ENCODE measurements at places on chromosomes 1 and 21. TPM values are rescaled to one million over a fixed set of nuclear protein-coding genes. Genes with fewer than 3 reads are reported as not detected.

GRCh38 chr1:67312615-67313014 lies 4.9 kb downstream of the IL12RB2 start:
- no peak overlapping the region for H3K27ac ChIP-seq
- H3K4me1 ChIP-seq, result peaks cover 7% of the 10 kb centered on the region
- H3K27me3 ChIP-seq, result peaks cover 9% of the 10 kb centered on the region
- DNase-seq, result no peak
- H3K4me3 ChIP-seq, result no peak overlapping the region

DNA sequence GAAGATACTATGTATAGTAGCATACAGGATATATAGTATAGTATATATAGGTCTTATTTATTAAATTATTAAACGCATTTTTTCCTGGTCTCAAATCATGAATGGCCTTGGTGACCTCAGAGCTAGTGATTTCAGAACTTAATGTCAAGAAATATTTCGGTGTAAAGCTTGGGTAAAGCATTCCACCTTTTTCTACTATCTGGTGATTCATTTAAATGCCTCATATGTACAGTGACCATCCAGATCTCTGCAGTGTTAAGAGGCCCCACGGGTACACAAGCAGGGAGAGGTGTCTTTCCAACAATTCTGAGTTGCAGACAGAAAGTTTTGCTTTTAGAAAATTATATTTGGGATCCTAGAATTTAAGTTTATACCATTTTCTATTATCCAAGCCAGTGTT lies 626.5 kb downstream of the PTPRC start:
- no peaks in the 10 kb centered on the region for H3K36me3 ChIP-seq
- no peak for DNase-seq
- H3K4me1 ChIP-seq, result no peaks in the 10 kb centered on the region
- H3K4me3 ChIP-seq, result no peak overlapping the region
- no peaks in the 10 kb centered on the region for H3K27me3 ChIP-seq
- H3K27ac ChIP-seq, result no peak overlapping the region

DNA sequence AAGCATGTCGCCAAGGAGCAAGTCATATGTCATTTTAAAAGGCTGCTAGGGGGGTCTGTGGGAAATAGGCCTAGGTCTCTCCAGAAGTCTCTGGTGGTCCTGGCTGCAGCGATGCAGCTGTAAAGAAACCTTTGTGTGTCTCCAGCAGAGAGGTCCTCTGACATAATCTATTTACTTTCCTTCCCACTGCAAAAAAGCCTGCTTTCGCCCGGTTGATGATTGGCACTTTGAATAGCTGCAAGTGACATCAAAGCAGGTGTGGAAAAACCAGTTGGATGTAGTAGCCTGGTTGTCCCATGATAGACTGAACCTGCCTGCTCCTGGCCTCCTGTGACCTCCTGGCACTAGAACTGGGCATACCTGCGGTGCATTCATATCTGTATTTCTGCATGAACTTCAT lies 13.8 kb downstream of the RASSF5 start:
- no peak for DNase-seq
- peaks cover 5% of the 10 kb centered on the region for H3K4me1 ChIP-seq
- H3K27ac ChIP-seq, result no peak overlapping the region
- no peaks in the 10 kb centered on the region for H3K27me3 ChIP-seq
- no peaks in the 10 kb centered on the region for H3K36me3 ChIP-seq

- H3K4me1 ChIP-seq, result peaks cover 12% of the 10 kb centered on the region
- H3K36me3 ChIP-seq, result no peaks in the 10 kb centered on the region
- no peak overlapping the region for H3K27ac ChIP-seq
- no peak for DNase-seq
- no peak overlapping the region for H3K4me3 ChIP-seq
Observed at GRCh38 chr1:156848461-156849150, 10.3 kb downstream of the INSRR start.

The RPE65 gene
- not detected for polyA plus RNA-seq
